Fibroblast of skin of abdomen (primary cell): ENCODE measurements at places on chromosomes 6 and 20.
A peak's percentile ranks its signal among the peaks of the same experiment; 100 is the strongest.

DNA sequence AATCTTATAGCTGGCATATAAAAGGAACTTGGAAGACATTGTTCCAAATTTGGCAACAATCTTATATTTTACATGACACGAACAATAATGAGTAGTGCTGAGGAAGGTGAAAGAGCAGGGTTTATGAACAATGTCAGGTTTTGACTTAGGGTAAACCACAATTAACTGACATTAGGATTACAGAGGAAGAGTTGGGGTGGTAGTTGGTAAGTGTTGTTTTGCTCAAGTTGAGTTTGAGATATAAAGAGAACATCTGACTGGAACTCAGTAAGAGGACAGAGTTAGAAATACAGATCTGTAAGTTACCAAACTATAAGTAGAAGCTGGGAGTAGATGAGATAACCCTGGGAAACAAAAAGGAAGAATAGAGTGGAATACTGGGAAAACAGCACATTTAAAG, 15.1 kb downstream of the RTN4IP1 start:
- DNase-seq, result no peak

- no peak for DNase-seq
Observed at GRCh38 chr6:56382416-56382940, 135.1 kb upstream of the COL21A1 start.

GRCh38 chr20:41054070-41054846, 25.6 kb downstream of the TOP1 start:
- DNase-seq, result no peak

- DNase-seq, result no peak
Observed at GRCh38 chr6:149364557-149364956, 35.5 kb upstream of the SUMO4 start.

DNA sequence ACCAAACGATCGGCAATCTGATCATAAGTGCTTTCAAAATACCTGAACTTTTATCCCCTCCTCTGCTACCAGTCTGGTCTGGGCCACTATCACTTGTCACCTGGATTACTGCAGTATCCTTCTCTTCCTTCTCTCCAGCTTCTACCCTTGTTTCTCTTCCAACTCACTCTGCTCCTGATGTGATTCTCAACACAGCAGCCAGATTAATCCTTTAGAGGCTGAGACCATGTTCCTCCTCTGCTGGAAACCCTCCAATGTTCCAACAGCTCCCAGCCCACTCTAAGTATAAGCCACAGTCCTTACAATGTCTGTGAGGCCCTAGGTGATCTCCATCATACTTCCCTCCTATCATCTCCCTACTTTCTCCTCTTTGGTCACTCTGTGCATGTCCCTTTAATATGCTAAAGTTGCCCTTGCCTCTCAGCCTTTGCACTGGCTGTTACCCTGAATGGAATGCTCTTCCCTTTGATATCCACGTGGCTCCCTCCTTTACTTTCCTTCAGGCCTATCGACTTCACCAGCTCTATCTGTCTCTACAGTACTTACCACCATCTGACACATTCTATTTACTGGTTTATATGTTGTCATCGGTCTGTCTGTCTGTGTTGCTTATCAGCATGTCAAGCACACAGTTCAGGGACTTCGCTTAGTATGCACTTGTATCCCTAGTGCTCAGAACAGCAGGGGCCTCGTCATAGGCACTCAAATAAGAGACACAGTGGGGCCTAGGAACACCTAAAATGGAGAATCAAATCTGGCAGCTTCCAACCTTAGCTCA, 35.0 kb upstream of the RNF24 start:
- no peak for DNase-seq

DNA sequence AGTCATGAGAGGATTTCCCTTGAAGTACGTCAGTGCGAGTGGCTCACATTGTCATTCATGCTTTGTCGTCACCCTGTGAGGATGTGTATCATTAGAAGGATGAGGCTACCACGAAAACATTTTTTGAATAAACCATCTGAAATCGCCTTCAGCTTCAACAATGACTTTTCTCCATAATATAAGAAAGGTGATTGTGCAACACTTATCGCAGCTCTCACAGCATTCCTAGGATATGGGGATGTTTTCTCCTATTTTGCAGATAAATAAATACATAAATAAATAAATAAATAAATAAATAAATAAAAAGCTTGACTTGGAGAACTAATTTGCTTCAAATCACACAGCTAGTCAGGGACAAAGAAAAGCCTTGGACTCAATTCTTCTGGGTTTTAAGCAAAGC, 326.5 kb downstream of the FOXA2 start:
- no peak for DNase-seq

DNA sequence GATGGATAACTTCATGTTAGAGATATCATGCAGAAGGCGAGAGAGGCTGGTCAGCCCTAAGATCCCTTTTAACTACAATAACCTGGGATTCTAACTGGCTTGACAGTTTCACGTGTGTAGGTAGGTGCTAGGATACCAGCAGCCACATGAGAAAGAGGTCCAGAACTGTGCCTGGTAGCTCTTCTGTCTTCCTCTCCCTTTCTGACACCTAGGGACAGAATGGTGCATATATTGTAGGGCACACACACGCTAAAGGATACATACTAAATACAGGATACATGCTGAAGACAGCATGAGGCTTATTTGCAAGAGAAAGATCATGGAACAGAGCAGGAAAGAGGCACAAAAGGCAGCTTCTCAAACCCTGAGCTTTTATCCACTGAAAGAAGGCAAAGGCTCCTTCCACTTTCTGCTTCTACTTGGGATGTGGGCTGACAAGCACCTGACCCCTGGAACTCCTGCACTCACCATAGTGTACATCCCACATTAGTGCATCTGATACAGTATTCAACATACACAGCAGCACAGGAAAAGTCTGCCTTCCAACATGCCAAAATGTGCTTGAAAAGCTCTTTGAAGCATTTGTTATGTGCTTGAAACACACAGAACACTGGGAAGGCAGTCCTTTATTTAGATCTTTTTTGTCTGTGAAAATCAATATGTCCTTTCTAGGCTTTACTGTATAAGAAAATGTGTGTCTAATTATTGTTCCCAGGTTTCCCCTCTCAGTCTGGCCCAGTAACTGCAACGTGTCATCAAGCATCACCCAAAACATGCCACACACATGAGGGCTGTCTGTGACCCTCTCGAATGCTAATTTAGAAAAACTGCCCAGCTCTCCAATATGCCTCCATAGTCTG, 3.2 kb downstream of the SLC22A23 start:
- DNase-seq, result no peak

DNA sequence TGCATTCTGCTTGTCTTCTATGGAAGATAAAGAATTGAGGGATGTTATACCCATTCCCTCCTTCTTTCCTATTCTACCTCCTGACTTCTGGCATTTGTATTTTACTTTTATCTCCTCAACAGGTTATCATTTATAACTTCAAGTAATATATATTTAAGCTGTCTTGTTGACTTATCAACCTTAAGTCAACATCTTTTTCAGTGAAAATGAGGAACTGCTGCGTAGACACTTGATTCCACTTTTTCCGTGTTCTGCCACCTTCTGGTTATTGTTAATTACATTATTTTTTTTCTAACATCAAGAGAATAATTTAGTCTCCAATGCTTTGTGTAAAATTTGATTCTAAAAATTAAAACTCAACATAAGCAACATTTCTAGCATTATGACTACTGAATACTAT, 107.5 kb downstream of the PRKN start:
- no peak for DNase-seq

GRCh38 chr20:49052334-49052733, 6.2 kb downstream of the CSE1L start:
- no peak for DNase-seq

DNA sequence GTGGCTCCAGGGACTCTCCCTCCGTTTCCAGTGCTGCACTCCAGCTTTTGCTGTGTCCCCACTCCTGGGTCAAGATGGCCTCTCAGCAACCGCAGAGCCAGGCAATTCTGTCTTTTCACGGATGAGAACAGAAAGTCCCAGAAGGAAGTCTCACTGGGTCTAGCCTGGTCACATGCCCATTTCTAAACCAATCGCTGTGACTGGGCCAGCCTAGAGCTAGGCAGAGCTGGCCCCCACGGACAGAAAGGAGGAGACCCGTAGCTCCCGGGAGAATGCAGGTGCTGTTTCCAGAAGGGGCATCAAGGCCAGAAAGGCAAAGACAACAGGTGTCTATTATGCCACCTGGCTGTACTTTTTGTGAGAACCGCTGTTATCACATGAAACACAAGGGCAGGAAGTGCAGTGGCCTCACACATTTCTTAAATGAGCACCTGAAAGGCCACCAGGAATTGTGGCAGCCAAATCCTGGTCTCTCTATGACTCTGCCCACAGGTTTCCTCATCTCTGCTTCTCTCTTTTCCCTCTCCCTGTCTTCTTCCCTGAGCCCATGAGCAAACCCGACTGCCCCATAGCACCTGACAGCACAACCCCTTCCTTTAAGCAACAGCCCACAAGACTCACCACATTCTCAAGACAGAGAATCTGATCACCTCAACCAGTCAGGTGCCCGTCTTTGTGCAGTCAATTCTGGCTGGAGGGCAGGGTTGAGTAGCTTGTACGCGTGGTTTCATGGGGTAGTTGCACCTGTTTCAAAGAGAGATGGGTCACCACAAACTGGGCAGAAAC, 37.1 kb upstream of the B4GALT5 start:
- DNase-seq, result no peak

GRCh38 chr20:53055367-53056067, 83.4 kb downstream of the TSHZ2 start:
- DNase-seq, result no peak

DNA sequence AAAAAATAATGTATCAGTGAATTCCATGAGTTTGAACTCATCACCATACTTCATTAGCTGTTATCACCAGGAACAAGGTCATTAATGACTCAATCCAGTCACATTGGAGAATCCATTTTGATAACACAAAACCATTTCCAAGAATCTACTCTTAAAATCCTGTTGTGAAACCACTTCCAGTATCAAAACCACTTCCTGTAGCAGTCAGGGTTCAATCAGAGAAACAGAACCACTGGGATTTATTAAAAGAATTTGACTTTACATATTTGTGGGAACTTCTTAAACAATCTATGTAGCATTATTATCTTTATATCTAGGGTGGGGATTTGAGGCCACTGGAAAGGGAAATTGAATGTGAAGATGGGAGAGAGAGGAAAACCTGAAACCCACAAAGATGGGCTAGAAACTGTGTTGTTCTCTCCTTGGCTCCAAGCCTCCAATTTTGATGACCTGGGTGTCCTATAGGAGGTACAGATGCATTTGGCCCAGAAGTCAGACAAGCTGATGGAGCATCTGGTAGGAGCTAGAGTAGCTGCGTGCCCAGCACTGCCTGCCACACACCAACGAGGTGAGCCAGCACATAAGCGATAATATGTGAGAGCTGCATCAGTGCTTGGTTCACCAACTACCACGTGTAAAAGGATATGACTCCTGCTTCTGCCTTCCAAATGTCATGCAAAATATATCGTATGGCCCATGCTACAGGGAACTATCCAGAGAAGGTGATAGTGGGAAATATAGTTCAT, 117.0 kb downstream of the TMEM200A start:
- DNase-seq, result peak; percentile 90

DNA sequence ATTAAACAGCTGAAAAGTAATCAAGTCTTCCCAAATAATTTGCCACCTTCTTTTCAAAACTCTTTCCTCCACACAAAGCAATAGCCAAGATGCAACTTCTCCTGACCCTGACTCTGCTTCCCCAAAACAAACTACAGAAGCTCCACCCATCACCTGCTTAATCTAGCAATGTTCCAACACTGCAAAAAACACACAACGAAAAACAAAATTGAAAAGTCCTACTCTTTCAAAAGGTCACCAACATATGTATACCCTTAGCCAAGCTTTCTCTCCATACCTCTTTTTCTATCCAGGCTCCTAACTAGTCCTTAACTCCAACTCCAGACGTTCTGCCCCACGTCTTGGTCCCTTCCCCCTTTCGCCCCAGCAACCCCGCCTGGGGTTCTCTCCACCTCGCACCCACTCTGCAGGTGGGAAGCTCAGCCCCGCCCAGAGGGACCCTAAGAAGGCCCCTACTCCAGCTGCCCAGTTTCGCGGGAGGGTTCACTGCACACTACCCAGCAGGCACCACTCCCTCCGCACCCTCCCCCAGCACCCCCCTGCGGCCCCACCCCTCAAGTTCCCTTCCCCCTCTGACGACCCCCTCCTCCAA, 717 bp downstream of the CSNK2A1 start:
- DNase-seq, result no peak

DNA sequence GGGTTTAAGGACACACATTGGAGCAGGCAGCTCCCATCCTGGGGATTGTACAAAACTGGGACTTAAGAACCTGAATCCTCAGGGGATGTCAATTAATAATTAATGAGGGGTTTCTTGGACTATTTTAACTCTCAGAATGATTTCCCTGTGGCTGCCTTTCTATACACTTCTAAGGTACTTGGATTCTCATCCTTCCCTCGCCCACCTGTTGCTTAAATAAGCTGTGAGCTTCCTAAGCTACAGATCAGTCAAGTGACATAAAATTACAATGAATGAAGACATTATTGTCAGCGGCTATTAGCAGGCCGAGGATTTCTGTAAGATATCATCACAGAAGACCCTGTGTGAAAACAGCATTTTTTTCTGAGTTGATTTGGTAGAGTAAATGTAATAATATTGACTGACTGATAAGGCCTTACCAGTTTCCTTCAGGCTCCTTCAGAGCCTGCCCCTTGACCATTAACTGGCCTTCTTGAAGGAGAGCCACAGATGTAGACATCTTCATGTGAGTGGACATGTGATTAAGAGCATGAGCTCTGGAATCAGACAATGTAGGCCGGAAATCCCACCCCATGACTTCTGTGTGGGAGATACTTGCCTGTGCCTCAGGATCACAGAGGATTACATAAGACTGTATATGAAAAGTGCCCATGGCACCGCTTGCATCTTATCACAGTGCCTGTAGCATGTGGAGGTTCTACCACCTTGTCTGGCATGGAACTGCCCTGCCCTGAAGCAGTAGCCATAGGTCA, 101.7 kb downstream of the TULP4 start:
- no peak for DNase-seq

- DNase-seq, result no peak
Observed at GRCh38 chr20:59923514-59923913, 9.9 kb downstream of the SYCP2 start.

- DNase-seq, result no peak
Observed at GRCh38 chr20:20668639-20669038, 43.8 kb downstream of the RALGAPA2 start.

DNA sequence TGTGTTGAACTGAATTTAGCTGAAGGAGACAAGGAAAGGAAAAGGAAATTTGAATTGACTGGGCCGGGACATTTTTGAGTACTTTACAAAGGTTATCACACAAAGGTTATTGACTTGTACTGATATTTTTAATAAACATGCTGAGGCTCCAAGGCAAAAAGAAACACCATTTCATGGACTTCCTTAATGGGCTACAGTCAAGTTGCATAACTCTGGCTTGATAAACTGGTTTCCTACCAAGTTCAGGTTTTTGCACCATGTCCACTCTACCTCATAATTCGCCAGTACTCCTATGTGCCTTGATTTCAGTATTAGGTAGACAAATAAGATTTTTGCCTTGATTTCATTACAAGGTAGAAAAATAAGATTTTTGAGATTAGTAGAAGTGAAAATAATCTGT, 65.8 kb upstream of the FUT9 start:
- no peak for DNase-seq

DNA sequence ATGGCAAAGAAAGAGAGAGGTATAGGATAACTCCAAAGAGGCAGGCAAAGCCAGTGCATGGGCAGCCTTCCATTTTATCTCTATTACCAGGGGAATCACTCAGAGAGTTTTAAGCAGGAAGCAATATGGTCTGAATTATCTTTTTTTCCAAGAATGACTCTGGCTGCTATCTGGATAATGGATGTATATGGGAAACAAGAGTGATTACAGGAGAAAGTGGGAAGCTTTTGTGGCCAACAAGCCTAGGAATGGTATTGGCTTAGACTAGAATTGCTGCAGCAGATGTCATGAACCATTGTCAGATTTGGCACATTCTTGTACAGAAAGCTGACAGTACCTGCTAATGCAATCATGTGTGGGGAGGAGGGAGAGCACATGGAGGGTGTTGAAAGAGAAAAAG, 73.0 kb upstream of the BTBD3 start:
- DNase-seq, result peak; percentile 75
